ENCODE measurements at places on chromosomes 3 and 15.

- DNase-seq, result no peak
Measured at GRCh38 chr15:69093127-69093526, 67.3 kb upstream of the GLCE start.

DNA sequence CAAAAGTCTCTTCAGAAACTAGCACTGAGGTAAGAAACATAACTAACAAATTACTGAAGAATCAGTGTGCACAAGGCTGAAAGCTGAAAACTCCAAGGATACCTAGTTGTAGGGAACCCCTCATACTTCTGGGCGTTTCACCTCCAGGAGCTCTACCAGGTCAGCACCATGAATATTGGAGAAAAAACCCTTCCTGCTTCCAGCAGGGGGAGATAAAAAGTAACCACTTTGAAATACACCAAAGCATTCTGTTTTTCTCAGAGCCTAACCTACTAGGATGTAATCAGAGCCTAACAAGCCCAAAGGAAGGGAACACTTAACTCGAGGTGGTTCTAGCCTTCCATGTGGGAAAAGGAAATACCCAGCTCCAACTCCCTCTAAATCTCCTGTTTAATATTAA, 175.8 kb upstream of the MME start:
- DNase-seq, result no peak

DNA sequence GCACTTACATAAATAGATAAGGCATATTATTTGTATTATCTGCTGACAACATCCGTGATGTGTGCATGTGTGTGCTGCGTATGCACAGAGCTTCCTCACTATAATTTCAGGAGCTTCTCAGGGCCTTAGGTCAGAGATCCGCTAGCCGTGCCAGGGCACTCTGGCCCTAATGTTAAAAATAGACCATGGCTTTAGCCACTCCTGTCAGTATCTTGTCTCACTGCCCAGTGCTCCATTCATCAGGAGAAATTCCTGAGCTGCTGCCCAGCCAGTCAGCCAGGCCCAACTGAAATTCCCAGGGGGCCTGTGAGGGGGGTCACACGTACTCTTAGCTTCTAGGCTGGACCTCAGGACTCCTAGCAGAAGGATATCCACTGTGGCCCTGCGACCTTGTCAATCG, 70.0 kb upstream of the ABHD2 start:
- DNase-seq, result peak; percentile 6

DNA sequence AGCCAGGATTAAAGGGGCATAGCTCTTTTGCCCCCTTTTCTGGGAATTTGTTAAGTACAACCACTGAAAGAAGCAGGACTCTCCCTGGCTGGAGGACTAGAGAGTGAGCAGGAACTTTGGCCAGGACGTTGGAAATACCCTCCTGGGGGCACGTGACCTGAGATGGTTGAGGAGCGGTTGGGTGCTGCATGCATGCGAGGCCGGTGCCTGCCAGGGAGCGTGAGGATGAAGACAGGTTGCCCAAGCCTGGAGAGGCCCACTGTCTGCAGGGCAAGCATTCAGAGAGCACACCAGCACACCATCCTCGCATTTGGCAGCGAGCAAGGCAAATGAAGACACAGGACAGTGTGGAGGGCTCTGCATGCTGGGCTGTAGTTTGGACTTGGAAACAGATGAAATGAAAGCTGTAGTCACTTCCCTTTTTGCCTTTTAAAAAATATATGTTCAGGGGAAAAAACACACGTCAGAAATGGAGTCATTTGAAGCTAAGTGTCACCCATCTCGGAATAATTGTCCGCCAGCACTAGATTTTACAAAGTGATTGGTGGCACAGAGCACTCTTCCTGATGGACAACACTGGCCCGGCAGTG, 217.6 kb downstream of the SLCO3A1 start:
- DNase-seq, result no peak

GRCh38 chr3:134663721-134664456, 13.1 kb upstream of the KY start:
- no peak for DNase-seq

- no peak for DNase-seq
Measured at GRCh38 chr3:36434687-36435426, 54.6 kb downstream of the STAC start.

GRCh38 chr3:125612668-125613067, 17.4 kb upstream of the OSBPL11 start:
- DNase-seq, result no peak

DNA sequence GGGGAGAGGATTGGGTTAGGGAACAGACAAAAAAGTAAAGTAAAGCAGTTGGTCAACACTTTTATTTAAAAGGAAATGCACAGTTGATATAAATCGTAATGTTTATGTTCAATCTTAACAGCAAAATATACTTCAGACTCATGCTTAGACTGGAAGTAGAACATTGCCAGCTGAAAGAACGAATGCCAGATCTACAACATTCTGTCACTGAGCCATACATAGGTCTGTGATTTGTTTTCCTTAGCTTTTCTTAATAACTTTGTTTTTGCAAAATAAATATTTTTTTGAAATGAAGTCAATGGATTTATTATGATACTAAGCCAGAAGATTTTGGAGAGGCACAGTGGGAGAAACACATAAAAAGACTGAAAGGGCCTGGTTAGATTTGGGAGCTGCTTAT, 62.0 kb downstream of the LEKR1 start:
- no peak for DNase-seq

- DNase-seq, result no peak
Measured at GRCh38 chr3:3531476-3531875, 267.8 kb upstream of the LRRN1 start.

GRCh38 chr15:70778258-70779076, 15.1 kb upstream of the UACA start:
- no peak for DNase-seq

GRCh38 chr3:77320514-77320913, 280.6 kb downstream of the ROBO2 start:
- no peak for DNase-seq

- DNase-seq, result no peak
Measured at GRCh38 chr15:71043373-71043772, 71.9 kb upstream of the THSD4 start.

Data from nucleus accumbens (tissue), 56 donors.